Fibroblast of mammary gland (primary cell): ENCODE measurements at places on chromosomes 2 and 18.

DNA sequence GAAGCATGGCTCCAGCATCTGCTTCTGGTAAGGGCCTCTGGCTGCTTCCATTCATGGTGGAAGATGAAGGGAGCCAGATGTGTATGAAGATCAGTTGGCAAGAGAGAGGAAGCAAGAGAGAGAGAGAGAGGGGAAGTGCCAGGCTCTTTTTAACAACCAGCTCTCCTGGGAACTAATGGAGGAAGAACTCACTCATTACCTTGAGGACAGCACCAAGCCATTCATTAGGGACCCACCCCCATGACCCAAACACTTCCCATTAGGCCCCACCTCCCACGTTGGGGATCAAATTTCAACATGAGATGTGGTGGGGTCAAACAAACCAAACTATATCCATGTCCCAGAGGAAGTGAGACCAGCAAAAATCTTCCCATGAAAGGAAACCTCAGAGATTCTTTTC lies 124.8 kb upstream of the SIX2 start:
- DNase-seq: peak; percentile 50

DNA sequence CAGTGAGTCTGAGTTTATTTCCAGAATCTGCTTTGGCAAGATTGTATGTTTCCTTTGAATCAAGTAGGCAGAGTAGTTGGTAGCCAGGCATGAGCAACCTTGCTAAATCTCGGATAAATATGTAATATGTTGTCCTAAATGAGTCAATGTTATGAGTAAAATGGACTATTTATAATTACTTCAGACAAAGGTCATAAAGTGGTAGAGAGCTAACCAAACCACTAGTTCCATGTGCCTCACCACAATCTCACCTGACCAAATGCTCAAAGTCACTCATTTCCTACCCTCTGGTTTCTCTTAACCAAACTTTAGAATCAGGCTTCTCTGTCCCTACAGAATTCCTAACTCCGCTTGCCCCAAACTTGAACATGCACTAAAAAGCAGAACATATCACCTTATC lies 261.2 kb upstream of the FSIP2 start:
- no peak for DNase-seq

DNA sequence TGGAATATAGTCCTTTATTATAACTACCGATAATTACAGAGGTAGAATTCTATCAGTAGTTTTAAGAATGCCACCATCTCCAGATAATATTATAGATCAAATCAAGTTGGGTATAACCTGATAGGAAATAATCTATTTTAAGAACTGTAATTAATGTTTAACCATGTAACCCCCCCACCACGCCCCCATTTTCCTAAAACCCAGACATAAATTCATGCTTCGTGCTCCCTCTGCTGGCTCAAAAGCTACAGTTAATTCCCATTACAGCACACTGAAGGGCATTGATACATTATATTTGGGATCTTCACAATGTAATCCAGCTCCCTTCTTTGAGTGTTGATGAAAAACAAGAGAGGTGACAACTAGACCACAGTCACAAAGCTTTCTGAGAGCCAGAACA lies 228.0 kb upstream of the SMAD7 start:
- peak; percentile 36 for DNase-seq

DNA sequence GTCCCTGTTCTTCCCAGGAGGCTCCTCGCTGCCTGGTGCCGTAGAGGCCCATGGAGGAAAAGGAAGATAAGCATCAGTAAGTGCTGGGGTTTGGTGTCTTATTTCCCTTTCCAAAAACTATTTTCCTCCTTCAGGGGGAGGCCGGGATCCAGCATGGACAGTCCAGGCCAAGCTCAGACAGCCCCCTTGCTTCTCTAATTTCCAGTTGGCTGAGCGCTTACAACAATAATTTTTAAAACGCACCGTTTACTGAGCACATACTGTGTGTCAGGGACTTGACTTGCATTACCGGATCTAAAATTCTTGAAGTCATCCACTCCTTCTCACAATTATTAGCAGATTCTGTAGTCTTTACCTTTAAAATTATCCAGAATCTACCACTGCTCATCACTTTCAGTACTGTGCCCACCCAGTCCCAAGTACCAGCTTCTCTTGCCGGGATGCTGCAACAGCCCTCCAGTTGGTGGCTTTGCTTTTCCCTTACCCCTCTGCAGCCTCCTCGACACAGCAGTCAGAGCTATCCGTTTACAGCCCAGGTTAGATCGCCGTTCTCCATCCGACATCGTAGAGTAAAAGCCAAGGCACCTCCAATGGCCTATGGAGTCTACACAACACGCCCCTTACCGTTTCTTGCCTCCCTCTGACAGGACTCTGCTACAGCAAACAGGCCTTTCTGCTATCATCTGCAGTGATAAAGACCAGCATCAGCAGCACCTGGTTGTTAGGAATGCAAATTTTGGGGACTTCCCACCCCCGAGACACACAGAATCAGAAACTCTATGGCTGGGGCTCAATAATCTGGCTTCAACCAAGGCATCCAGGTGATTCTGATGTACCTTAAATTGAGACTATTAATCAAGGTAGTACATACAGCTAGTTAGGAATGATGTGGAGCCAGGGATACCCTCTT lies 75.2 kb upstream of the TSPYL6 start:
- DNase-seq: no peak

DNA sequence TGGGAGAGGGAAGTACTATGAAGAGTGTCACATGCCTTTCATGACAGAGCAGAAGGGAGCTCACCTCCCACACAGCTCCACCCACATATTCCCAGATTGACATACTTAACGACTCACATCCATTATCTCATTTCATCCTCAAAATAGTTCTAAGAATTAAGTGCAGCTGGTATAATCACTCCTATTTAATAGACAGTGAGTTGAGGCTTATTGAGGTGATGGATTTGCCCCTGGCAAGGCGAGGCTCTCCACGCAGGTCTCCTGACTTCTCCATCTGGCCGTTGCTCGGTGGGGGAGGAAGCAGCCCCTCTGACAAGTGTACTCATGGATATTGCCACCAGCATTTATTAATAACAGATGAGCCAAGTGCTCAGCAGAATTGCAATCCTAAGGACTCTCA lies 81.4 kb downstream of the TGOLN2 start:
- no peak for DNase-seq

DNA sequence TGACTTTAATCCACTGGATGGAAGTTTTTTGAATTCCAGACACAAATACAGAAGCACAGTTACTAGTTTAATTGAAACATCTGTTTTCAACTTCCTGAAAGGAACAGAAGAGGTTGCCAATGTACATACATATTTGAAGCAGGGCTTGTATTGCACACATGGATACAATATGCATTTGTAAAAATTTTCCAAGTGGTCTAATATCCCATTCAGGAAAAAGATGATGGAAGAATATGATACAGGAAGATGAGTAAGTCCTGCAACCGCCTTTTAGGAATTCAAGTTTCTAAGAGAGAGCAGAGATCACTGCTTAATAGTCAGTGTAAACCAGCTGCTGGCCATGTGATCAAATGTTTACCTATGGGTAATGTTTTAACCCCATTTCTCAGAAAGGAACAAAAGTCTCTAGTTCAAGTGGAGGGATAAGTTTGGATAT lies 265.4 kb downstream of the TRIB2 start:
- DNase-seq: peak; percentile 80

GRCh38 chr2:144519934-144520731 lies at the start of gene ZEB2:
ZEB2 (minus strand) TSS chr2:144520119; CDS start chr2:144517350, 2,769 bp downstream.
- peak; percentile 96 for DNase-seq

GRCh38 chr2:6650311-6650710 lies 215.4 kb downstream of the CMPK2 start:
- no peak for DNase-seq
